ENCODE measurements at places on chromosomes 3 and 15.
A peak's percentile ranks its signal among the peaks of the same experiment; 100 is the strongest.

- no peak for DNase-seq
Measured at GRCh38 chr3:16739541-16740105, 134.4 kb upstream of the DAZL start.

DNA sequence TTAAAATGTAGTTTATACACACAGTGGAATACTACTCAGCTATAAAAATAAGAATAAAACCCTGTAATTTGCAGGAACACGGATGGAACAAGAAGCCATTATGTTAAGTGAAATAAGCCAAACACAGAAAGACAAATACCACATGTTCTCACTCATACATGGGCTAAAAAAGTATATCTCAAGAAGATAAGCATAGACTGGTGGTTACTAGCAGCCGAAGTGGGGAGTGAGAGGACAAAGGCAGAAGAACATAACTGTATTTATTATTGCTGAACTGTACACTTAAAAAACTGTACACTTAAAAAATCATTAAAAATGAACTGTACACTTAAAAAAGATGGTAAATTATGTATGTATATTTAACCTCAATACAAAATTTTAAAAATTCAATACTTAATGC is 11.0 kb downstream of the UBE3A start:
- DNase-seq: no peak

- DNase-seq: no peak
Measured at GRCh38 chr3:81440661-81441060, 320.8 kb downstream of the GBE1 start.

GRCh38 chr15:24957691-24958090 is 2.9 kb downstream of the SNRPN start:
- no peak for DNase-seq

DNA sequence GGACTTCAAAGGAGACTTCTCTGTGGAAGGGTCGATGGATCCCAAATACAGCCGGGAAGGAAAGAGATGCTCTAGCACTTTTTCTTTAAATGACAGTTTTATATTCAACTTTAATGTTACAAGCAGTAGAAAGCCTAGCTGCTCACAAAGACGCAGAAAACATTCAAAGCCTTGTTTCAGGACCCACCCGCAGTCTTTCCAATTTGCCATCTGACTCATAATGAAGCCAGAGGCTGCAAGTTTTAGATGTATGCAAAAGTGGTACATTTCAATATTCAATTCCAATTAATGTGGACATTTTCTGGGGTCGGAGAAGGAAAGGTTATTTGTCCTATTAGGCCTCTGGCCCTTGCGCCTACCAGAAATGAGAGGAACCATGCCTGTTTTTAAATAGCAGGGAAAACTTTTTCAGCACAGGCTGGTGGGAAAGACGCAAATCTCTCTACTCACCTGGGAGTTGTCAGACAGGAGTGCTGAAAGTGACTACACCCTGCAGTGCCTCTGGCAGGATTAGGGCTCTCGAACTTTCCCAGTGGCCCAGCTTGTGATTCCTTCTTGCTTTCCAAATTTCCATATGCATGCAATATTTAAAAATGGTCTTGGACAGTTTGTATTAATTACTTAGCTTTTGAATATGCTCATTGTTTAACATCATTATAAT is 117.4 kb upstream of the MBNL1 start:
- DNase-seq: no peak

- no peak for DNase-seq
Measured at GRCh38 chr3:141414800-141415462, 46.6 kb downstream of the ZBTB38 start.

DNA sequence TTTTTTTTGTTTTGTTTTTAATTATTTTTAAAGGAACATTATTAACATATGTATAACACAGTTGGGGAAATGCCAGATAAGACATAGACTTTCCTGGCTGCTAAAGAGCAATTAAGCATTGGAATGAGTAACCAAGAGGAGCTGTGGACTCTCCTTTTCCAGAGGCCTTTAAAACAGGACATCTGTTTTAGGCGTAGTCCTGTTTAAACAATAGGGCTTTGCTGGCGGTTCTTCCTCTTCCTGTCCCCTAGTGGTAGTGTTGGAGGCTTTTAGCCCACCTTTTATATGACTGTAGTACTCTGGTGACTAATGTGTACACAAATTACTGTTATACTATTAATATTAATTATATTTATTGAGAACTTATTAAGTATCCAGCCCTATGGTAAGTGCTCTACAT is 81.9 kb downstream of the PPARG start:
- no peak for DNase-seq

DNA sequence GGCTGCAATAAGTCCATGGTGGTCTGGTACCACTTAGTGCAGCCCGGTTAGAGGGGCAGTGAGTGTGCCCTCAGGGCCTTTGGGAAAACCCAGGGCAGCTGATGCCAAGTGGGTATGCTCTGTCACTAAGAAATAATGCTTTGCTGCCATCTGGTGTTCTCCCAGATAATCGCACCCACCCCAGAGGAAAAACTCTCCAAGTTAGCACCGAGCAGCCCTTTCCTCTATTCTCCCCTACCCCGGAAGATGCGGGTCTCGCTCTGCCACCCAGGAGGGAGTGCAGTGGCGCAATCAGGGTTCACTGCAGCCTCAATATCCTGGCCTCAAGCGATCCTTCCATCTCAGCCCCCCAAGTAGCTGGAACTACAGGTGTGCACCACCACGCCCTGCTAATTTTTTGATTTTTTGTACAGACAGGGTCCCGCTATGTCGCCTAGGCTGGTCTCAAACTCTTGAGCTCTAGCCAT is 21.3 kb upstream of the DAPK2 start:
- DNase-seq: peak; percentile 41

GRCh38 chr15:75648156-75649000 is 666 bp downstream of the SNX33 start:
- DNase-seq: no peak

DNA sequence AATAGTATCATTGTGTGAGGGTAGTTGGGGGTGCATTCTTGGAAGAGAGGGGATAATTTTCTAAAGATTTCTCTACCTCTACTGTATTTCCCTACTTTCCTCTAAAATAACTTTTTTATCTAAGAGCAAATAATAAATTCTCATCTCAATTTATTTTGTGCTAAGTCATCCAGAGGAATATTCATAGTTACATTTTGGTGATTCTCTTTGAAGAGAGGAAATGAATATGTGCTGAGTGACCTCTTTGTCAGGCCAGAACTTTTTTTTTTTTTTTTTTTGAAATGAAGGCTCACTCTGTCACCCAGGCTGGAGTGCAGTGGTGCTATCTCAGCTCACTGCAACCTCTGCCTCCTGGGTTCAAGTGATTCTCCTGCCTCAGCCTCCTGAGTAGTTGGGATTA is 15.1 kb upstream of the CCDC80 start:
- DNase-seq: no peak
